HT-29 (cell line): ENCODE measurements at places on chromosomes 2 and 18.

- DNase-seq, result no peak
Observed at GRCh38 chr2:62116983-62117382, 78.9 kb upstream of the B3GNT2 start.

DNA sequence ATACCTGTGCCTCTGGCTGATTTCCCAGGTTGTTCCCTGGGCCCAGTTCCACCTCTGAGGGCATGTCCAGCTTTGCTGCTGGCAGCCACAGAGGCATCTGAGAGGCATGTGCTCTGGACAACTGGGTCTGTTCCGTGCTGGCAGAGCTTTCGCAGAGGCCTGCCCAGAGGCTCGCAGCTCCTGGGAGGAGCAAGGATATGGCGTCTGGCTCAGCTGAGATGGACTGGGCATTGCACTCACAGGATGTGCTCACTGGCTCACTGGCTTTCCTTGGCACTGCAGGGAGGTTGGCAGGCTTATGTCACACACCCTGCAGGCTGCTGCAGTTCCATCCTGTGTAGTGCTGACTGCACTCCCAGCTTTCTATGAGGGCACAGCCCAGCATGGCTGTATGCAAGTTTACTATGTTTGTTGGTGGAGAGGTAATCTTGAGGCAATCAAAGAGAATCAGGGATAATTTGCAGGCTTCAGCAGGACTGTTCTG, 172.3 kb downstream of the PRKCE start:
- DNase-seq, result no peak

DNA sequence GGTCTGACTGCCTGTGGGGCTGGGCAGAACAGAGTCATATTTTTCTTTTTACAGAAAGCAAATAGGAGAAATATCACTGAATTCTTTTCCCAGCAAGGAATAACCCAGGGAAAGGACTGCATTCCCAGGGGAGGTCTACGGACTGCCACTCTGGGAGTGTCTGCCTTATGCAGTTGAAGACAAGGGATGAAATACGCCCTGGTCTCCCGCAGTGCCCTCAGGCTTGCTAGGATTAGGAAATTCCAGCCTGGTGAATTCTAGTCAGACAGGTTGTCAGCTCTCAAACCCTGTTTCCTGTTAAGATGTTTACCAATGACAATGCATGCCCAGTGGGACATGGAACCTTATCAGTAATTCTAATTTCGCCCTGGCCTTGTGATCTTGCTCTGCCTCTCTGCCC, 30.3 kb upstream of the PDK1 start:
- no peak for DNase-seq

DNA sequence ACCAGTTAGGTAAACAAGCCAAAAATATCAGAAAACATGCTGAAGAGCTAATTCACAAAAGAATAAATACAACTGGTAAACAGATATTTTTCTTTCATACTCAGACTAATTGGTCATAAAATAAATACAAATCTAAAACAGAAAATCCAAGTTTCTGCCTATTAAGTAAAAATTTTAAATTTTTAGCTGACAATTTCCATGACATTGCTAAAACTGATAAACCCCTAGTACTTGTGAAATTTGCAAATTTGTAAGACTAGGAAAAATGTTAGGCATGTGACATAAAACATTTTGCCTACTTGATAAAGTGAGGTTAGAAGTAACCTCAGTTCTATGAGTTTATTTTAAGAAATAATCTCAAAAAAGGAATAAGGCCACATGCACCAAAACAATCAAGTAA, 356.1 kb downstream of the LRATD1 start:
- DNase-seq, result no peak

- no peak for DNase-seq
Observed at GRCh38 chr2:196238836-196239380, 67.5 kb upstream of the STK17B start.

- no peak for DNase-seq
Observed at GRCh38 chr18:55119434-55119833, 160.2 kb upstream of the CCDC68 start.

GRCh38 chr2:9982248-9982647, 30.8 kb downstream of the GRHL1 start:
- no peak for DNase-seq

DNA sequence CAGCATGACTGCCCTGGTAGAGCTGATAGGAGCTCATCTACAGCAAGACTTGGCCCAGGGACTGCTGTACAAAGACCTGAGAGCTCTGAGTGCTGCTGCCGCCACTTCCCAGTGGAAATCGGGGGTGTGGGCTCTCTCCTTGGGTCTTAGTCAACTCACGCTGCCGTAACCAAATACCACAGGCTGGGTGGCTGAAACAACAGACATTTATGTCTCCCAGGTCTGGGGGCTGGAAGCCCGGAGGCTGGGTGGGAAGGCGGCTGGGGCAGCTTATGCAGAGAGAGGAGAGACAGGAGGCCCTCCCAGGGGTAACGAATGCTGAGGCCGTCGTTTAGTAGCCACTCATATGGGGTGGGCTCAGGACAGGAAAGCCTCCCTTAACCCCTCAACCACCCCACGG, 15.4 kb upstream of the MAL start:
- no peak for DNase-seq

DNA sequence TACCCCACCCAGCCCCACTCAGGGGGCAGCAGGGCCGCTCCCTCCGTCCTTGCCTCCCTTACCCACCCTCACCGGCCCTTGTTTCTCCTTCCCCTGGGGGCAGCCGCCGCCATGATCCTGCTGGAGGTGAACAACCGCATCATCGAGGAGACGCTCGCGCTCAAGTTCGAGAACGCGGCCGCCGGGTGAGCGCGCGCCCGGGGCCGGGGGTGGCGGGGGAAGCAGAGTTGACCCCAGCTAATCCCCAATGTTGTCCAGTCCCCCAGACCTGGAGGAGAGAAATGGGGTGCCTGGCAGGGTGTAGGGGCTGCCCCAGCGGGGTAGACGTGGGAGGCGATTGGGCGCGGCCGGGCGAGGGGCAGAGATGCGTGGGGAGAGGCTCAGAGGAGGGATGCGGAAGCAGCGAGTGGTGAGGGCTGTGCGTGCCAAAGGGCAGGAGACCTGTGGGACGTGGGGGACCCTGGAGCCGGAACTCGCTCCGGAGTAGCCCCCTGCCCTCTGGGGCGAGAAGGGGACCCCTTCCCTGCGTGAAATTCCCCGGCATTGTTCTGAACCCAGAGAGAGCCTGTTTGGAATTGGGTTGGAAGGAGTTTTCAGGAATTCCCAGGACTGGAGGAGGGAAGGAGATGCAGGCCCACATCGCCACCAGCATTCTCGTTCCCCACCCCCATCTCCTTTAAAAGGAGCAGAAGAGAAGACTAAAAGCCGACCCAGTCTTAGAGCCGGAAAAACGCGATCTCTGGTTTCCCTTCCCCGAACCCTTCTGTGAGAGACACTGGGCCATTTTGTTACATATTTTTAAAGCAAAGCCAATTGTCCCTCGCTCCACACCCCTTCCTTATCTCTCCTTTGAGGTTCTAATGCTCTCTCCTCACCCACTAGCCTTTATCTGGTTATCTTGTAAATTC, 625 bp downstream of the ARPC2 start:
- DNase-seq, result peak; percentile 48

DNA sequence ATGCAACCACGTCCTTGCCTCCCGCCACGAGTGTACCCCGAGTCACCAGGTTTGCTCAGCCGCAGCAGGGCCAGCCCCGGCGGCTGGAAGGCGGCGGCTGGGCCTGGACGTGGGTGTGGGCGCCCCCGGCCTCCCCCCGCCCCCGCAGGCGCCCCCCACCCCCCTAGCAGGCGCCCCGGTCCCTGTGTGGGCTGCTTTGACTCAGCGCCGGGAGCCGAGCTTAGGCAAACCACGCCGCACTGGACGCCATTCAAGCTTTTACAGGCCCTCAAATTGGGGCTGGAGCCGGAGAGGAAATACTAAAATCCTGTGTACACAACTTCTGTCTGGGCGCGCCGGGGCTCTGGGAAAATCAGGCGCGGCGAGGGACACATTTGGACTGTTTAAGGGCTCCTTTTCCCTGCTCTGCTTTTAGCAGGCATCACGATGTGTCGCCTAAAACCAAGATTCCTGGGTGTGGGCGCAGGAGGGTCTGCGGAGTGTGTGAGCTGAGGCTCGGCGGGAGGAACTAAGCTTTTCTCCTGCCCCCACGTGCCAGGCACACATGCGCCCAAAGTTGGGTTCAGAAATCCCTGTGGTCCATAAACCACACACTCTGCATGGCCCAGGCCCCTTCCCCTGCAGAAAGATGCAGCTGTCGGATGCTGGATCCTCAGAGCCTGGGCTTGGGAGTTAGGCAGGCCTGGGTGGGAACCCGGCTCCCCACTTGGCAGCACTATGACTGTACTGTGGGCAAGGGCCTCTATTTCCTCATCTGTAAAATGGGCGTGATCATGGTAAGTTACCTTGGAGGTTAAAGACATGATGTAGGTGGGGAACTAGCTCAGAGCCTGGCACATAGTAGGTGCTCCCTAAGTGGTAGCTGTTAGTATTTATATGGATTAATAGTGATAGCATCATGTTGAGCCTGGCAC, 57.6 kb downstream of the ATOH8 start:
- DNase-seq, result no peak

DNA sequence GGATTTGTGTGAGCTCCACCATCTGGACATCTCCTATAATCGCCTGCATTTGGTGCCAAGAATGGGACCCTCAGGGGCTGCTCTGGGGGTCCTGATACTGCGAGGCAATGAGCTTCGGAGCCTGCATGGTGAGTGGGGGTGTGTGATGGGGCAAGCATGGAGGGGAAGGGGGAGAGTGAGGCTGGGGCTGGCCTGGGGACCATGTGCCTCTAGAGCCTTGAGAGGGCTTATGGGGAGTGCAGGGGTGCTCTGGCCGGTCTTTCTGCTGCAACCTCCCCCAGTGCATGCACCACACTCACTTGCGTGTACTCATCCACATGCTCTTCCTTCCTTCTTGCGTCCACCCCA, 7.9 kb downstream of the STK11IP start:
- no peak for DNase-seq

DNA sequence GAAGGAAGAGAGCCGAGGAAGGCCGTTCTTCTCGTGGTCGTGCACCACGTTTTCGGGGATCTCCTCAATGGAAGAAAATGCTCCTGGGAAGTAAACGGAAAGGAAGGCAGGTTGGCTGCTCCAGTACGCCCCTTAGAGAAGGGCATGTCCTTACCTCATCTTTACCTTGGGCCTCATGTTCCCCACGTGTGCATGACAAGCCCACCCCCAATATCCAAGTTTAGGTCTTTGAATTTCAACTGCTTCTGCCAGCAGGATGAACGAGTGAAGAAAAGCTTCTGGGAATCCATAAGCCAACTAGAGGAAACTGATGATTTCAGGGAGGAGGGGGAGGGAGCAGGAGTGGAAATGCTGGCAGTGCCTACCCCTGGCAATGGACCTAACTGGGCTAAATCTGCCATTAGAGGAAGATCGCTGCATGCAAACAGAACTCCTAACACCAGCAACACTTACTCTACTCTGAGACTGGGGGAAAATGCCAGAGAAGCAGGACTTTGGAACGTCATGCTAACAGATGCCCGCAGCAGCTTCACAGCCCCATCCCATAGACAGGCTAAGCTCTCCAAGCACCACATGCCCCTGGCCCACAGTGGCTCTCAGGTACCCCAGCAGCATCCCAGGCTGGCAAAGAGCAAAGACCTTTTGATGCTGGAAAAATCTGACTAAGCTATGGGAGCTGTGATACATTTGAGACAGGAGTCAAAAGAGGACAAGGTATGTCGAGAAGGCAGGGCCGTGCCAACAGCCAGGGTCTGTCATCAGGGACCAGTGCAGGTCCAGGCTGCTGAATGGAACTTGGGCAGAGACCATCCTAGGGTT, 21.7 kb downstream of the CHST10 start:
- DNase-seq, result no peak

GRCh38 chr2:147560810-147561535, 283.9 kb upstream of the ACVR2A start:
- DNase-seq, result no peak
